ENCODE measurements at places on chromosomes 12 and 14. TPM values are rescaled to one million over a fixed set of nuclear protein-coding genes. Genes with fewer than 3 reads are reported as not detected.

RAN gene
- 403 TPM for total RNA-seq

ABHD12B gene
- not detected for total RNA-seq

TEAD4 gene
- 4.7 TPM for total RNA-seq

DCN gene
- 27.7 TPM for total RNA-seq

SLC2A14 gene
- total RNA-seq = not detected

GAS2L3 gene
- 2.7 TPM for total RNA-seq

CCDC197 gene
- total RNA-seq = not detected

SLC25A47 gene
- not detected for total RNA-seq

TAMALIN gene
- total RNA-seq = not detected

CCDC38 gene
- under 0.01 TPM for total RNA-seq

PTHLH gene
- 3.9 TPM for total RNA-seq

FAM90A1 gene
- total RNA-seq = 0.11 TPM

GALNT16 gene
- under 0.01 TPM for total RNA-seq

PHLDA1 gene
- 0.98 TPM for total RNA-seq

KRT83 gene
- not detected for total RNA-seq

RNFT2 gene
- total RNA-seq = 3.5 TPM

KIF26A gene
- total RNA-seq = 2.3 TPM

RNASE3 gene
- total RNA-seq = not detected

RAP1B gene
- total RNA-seq = 54.6 TPM

GNG2 gene
- not detected for total RNA-seq

IFI27 gene
- 0.39 TPM for total RNA-seq

HOXC13 gene
- total RNA-seq = 0.11 TPM

SCNN1A gene
- total RNA-seq = 47.1 TPM

SSTR1 gene
- total RNA-seq = under 0.01 TPM

GUCY2C gene
- total RNA-seq = 0.11 TPM

SERPINA10 gene
- not detected for total RNA-seq

PRKD1 gene
- total RNA-seq = 1.2 TPM

SVOP gene
- not detected for total RNA-seq

DMAC2L gene
- total RNA-seq = 7.9 TPM

PLA2G1B gene
- total RNA-seq = not detected

SOAT2 gene
- total RNA-seq = not detected

DPY19L2 gene
- 4.7 TPM for total RNA-seq

PPP1R12A gene
- total RNA-seq = 66.7 TPM

KRT77 gene
- not detected for total RNA-seq

SERPINA12 gene
- total RNA-seq = not detected

RTRAF gene
- total RNA-seq = 65.0 TPM

UNC79 gene
- total RNA-seq = 0.22 TPM

TTLL5 gene
- total RNA-seq = 29.3 TPM

PPP2R5E gene
- 18.5 TPM for total RNA-seq

TAS2R7 gene
- total RNA-seq = not detected

MYO1H gene
- total RNA-seq = 1.2 TPM

CSAD gene
- total RNA-seq = 14.9 TPM

SAMD4A gene
- 40.6 TPM for total RNA-seq

NTN4 gene
- total RNA-seq = 78.1 TPM

FGF6 gene
- total RNA-seq = not detected

Data from placental epithelial cell (primary cell).